ENCODE measurements at places on chromosomes 7 and 10. TPM values are rescaled to one million over a fixed set of nuclear protein-coding genes. Genes with fewer than 3 reads are reported as not detected.

The ZNF3 gene
- 15.6 TPM for total RNA-seq

The ZPBP gene
- total RNA-seq: not detected

The DDC gene
- total RNA-seq: not detected

- no peak for DNase-seq
These were observed 136.5 kb downstream of the EPC1 start for GRCh38 chr10:32210306-32211045.

- no peak for DNase-seq
These were observed 42.1 kb upstream of the NAMPT start for GRCh38 chr7:106326594-106327537.

DNA sequence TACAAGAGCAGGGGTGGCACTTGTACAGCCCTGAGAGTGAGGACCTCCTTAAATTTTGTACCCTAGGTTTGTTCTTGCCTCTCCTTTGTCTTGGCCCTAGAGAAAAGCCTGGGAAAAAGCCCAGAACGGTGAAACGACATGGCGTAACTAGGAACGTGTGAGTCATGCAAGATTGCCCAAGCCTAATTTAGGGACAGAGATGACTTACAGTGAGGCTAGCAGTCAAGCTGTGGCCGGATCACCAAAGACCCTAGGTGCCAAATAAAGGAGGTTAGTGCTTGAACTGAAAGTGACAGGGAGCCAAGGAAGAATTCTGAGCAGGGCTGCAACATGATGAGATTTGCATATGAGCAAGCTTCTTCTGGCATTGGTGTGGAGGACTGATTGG lies 25.1 kb downstream of the TBXAS1 start:
- DNase-seq: no peak

The CHST3 gene
- 18.5 TPM for total RNA-seq

- DNase-seq: no peak
These were observed 43.7 kb upstream of the WASL start for GRCh38 chr7:123792547-123792946.

DNA sequence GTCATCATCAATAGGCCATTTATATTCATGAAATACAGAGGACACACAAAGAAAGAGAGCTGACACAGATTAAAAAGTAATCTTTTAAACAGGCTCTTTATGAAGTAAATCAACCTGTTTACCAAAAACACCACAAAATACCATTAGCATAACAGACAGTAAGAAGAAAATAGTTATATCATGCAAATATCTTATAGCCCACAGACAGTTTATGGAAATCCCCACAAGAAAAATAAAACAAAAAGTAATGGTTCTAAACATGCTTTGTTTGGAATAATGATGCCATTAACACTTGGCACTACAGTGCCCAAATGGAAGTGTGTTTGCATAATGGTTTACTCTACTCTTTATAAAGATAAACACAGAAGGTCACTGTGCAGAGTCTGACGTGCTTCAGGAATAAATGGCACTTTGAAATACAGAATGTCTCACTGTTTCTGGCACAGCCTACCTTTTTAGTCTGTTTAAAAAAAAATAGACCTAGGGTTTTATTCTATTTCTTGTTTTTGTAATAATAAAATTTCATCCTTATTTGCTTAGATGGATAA lies 30.1 kb downstream of the SEMA3D start:
- DNase-seq: no peak

DNA sequence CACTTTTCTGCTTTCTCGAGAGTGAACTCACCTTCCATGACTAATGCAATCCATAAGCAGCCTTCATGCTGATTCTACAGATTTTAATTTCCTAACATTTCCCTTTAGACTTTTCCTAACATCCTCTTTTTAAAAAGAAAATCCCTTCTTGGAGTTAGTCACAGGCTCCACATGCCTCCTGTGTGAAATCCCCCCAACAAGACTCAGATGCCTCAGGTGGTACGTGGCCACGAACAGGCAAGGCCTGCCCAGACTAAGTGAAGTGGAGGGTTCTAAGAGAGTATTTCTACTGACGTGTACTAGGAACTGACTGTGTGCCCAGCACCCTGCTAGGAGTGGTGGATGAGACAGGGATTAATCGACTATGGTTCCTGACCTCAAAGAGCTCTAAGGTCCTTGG lies 125.9 kb upstream of the HPS1 start:
- DNase-seq: no peak

All from left ventricle myocardium superior (tissue), 1 donor.